ENCODE measurements at places on chromosomes 11 and 22. TPM values are rescaled to one million over a fixed set of nuclear protein-coding genes. Genes with fewer than 3 reads are reported as not detected.

DNA sequence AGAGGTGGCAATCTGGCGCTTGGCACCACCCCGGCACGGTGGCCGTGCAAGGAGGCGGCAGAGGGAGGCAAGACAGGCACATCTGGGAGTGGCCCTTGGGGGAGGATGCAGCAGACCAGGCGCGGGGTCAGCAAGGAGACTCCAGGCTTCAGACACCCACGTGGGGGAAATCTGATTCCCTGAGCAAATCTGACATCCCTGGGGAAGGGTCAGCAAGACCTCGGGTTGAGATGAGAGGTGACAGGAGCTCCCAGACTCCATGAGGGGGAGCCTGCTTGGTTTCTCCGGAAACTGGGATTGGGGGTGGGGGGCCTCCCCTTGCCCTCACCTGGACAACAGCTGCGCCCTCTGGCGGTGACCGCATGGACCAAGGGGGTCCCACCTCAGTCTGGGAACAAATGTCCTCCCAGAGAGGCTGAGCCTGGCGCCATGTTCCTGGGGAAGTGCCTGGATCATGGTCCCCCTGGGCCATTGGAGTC, 4.0 kb upstream of the RCOR2 start:
- DNase-seq, result no peak

DNA sequence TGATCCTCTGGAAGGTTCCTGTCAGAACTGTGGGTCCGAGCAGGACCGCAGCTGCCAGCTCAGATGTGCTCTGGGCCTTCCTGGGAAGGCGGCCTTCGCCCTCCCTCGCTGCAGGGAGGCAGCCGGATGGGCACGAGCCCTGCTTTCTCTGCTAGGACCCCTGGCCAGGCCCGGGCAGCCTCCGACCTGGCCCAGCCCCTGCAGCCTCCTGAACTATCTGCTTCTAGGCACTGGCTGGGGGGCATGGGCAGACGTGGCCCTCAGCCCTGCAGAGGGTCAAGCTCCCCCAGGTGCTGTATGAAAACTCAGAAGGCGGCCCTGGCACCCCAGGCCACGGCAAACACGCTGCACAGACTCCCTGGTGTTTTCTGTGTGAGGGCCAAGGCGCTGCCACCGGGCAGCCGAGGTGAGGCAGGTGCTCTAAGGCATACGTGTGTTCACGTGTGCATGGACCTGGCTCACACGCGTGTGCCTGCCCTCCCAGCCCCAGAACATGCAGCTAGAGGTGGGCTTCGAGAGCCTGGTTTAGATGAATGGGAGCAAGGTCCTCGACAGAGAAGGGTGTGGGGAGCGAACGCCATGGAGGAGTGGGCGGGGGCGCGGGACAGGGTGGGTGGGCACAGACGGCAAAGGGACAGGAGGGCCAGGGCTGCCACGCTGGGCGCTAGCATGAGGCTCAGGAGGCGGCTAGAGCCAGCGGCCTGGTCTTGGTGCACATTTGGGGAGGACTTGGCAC, 4.3 kb downstream of the LRFN4 start:
- DNase-seq, result no peak

DNA sequence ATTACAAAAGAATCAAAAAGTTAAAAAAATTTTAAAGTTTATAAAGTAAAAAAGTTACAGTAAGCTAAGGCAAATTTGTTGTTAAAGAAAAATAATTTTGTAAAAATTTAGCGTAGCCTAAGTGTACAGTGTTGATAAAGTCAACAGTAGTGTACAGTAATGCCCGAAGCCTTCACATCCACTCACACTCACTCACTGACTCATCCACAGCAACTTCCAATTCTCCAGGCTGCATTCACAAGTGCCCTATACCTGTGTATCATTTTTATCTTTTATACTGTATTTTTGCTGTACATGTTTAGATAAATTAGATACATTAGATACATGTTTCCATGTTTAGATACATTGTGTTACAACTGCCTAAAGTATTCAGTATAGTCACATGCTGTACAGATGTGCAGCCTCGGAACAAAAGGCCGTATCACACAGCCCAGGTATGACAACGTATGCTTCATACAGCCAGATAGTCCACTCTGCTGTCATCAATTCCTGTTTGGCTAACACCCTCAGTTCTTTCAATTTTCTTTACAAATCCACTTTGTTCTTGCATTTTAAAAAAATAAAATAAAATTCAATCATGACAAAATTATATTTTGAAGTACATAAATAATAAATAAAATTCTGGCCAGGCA, 80.7 kb downstream of the RBFOX2 start:
- no peak for DNase-seq

Gene HBB
- not detected for total RNA-seq

GRCh38 chr22:20188567-20188877, 37.7 kb upstream of the CCDC188 start:
- DNase-seq, result no peak

GRCh38 chr11:76701294-76702040, 30.9 kb upstream of the LRRC32 start:
- DNase-seq, result peak; percentile 94

DNA sequence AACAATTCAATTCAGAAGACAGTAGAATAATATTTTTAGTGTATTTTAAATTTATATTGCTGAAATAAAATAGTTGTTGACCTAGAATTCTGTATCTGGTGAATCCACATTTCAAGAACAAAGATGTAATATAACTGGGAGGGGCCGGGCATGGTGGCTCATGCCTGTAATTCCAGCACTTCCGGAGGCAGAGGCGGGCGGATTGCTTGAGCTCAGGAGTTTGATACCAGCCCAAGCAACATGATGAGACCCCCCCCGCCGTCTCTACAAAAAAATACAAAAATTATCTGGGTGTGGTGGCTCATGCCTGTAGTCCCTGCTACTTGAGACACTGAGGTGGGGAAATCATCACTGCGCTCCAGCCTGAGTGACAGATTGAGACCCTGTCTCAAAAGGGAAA, 72.6 kb downstream of the CD82 start:
- no peak for DNase-seq
